ENCODE measurements at places on chromosomes 2 and 18. TPM values are rescaled to one million over a fixed set of nuclear protein-coding genes. Genes with fewer than 3 reads are reported as not detected.

Gene ALPI
- not detected for total RNA-seq

Gene CEP192
- total RNA-seq, result 24.6 TPM

Gene GCKR
- not detected for total RNA-seq

Gene ACTG2
- total RNA-seq, result 37.9 TPM

Gene MYO5B
- 31.6 TPM for total RNA-seq

Gene LBX2
- total RNA-seq, result 1.8 TPM

Gene ARHGEF33
- total RNA-seq, result 1.3 TPM

Gene REG3G
- not detected for total RNA-seq

Gene SGPP2
- 38.1 TPM for total RNA-seq

Gene AFF3
- 44.6 TPM for total RNA-seq

Gene KATNAL2
- 3.1 TPM for total RNA-seq

Gene LIMS4
- 2.1 TPM for total RNA-seq

Gene OXER1
- 1.1 TPM for total RNA-seq

Gene SLC20A1
- total RNA-seq, result 59.4 TPM

Gene EVX2
- total RNA-seq, result not detected

Gene ADAM23
- 2.5 TPM for total RNA-seq

Gene UGT1A8
- not detected for total RNA-seq

Gene ST3GAL5
- 76.7 TPM for total RNA-seq

Gene DNER
- 0.14 TPM for total RNA-seq

Gene WNT10A
- total RNA-seq, result 0.90 TPM

Gene KIF5C
- 0.49 TPM for total RNA-seq

Gene RAD51AP2
- not detected for total RNA-seq

Gene USP34
- 112 TPM for total RNA-seq

Gene FHOD3
- 1.9 TPM for total RNA-seq

Gene PLGLB1
- total RNA-seq, result 3.3 TPM
